ENCODE measurements at places on chromosomes 3 and 15.
A peak's percentile ranks its signal among the peaks of the same experiment; 100 is the strongest.

GRCh38 chr3:71468311-71469137 is 115.0 kb downstream of the FOXP1 start:
- no peak for DNase-seq

DNA sequence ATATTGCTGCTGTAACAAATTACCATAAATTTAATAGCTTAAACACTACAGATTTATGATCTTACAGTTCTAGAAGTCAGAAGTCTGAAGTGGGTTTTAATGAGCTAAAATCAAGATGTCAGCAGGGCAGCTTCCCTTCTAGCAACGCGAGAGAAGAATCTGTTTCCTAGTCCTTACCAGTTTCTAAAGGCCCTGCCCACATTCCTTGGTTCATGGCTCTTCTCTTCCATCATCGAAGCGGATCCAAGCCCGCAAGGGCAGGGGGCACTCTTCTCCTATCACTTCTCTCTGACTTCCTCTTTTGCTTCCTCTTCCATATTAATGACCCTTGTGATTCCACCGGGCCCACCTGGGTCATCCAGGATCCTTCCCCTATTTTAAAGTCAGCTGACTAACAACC is 16.1 kb downstream of the MINDY4B start:
- DNase-seq, result peak; percentile 67

GRCh38 chr3:14861446-14862302 is 42.9 kb downstream of the FGD5 start:
- no peak for DNase-seq

DNA sequence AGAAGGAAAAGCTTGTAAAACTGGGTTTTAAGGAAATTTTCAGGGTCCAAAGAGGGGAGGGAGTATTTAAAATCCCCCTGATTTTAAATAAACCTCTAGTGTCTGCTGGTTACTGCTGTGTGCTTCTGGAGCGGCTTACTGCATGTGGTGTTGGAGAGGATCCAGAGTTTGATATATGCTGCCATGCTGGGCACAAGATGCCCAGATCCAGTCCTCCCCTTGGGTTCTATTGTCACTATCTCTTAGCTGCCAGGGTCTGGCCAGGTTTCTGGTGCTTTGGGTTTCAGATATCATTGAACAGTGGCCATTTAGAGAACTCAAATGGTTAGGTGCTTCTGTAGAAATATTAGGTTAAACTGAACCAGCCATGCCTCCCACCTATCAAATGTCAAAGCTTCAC is 27.5 kb downstream of the MINAR1 start:
- no peak for DNase-seq

DNA sequence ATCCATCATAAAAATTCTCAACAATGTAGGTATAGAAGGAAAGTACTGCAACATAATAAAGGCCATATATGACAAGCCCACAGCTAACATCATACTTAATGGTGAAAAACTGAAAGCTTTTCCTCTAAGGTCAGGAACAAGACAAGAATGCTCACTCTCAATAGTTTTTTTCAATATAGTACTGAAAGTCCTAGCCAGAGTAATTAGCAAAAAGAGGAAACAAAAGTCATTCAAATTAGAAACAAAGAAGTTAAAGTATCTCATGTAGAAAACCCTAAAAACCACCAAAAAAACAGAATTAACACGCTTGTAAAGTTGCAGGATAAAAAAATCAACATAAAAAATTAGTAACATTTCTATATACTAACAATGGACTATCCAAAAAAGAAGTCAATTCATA is 61.8 kb downstream of the MYH15 start:
- DNase-seq, result no peak

- DNase-seq, result peak; percentile 47
Measured at GRCh38 chr3:129650256-129650872, 43.9 kb upstream of the PLXND1 start.

GRCh38 chr3:135618123-135618522 is 347.4 kb upstream of the PPP2R3A start:
- no peak for DNase-seq

GRCh38 chr3:117910820-117911521 is 1123.7 kb downstream of the IGSF11 start:
- no peak for DNase-seq

- DNase-seq, result no peak
Measured at GRCh38 chr15:25846377-25846776, 16.8 kb downstream of the ATP10A start.

GRCh38 chr15:68431037-68431791 is 749 bp downstream of the ITGA11 start:
- no peak for DNase-seq

- DNase-seq, result no peak
Measured at GRCh38 chr3:10833855-10834414, 17.9 kb downstream of the SLC6A11 start.
